ENCODE measurements at places on chromosomes 7 and 10.

DNA sequence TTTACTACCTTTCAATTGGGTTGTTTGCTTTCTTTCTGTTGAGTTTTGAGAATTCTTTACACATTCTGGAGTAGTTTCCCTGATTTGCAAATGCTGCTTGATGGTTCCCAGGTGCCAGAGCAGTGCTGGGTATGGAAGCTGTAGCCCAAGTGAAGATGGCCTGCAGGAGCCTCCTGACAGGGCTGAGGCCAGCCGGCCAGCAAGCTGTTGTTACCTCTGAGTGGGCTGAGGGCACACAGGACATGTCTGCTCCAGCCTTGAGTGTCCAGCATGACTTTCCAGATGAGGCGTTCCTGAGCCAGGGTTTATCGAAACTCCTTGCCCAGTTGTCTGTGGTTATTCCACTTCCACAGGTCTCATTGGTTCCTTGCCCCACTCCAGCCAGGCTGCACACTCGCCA is 164.6 kb upstream of the TNS3 start:
- DNase-seq, result no peak

DNA sequence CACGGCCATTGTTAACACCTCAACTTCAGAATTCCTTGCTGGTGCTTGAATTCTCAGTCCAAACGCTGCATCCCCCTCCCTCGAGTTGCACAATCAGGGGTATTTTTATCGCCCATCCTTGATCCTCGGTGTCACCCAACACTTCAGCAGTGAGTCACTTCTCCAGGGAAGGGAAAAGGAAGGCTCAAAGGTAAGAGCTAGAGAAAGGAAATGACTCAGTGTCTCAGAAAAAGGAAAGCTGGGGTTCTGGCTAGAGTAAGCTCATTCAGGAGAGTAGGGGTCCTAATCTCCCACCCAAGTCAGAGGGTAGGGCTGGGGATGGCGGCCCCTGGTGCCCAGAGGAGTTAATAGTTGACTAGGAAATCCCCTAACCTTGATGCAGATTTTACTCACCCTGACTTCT is 39.8 kb upstream of the TRIM8 start:
- no peak for DNase-seq

DNA sequence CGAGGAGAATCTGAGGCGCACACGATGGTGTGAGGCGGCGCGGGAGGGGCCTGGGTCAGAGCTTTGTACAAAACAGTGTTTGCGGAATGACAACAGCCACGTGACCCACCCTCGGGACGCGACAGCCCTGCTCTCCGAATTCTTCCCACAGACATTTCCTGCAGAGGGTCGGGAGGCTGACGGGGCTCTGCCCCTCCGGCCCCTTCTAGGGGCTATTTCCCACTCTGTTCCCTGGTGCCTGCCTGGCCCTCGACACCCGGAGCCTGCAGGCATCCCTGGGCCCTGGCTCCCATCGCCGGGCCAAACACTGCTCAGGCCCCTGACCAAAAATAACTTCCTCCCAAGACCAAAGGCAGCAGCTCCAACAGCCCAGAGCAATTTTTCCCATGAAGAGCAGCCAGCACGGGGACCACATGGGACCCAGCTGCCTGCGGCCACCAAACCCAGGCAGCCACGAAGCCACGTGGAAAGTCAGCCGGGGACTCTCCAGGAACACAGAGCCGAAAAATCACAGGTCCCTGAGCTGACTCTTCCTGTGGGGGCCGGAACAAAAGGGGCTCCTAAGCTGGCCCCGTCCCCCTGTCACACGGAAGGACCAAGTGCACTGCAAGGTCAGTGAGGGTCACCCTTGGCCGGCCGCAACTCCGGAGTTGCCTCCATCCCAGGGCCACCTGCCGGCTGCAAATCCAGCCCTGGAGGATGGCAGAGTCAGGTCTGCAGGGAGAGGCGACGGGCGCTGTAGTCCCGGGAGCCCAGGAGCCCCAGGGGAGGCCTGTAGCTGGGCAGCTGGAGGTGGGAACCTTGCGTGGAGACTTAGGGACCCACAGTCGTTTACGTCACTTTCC is 42.0 kb downstream of the PAPOLB start:
- DNase-seq, result no peak

DNA sequence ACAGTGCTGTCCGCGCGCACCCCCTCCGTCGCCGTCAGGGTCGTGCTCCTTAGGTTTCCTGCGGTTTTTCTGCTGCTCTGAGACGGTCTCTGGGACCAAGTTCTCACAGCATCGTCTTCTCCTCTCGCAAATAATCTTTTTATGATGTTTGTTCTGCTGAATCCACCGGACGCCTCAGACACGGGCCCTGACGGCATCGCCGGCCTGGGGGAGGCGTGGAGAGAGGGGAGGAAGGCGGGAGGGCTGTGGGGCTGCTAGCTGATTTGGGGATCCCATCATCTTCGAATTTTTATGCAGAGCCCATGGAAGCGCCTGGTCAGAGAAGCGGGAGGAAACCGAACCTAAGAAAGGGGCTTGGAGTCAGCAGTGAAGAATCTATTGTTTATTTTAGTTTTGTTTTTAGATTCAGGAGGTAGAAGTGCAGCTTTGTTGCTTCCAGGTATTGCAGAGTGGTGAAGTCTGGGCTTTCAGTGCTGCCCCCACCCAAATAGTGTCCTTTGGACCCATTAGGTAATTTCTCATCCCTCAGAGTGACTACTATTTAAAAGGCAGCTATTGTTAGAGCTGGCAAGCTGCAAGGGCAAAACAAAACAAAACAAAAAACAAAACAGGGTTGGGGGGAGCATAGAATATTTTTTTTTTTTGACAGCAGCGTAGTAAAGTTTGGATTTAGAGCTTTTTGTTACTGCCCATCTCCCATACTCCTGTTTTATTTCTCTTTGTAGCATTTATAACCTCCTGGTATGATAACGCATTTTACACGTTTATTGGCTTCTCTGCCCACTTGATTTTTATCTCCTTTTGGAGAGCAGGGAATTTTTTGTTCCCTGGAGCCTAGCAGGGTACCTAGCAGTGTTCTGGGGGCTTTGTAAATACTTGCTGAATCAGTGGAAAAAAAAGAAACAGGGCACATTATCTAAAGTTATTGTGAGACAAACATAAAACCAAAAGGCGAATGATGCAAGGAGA is 92.6 kb downstream of the SPAG6 start:
- no peak for DNase-seq

GRCh38 chr10:62464308-62464707 is 90.1 kb downstream of the ZNF365 start:
- no peak for DNase-seq

DNA sequence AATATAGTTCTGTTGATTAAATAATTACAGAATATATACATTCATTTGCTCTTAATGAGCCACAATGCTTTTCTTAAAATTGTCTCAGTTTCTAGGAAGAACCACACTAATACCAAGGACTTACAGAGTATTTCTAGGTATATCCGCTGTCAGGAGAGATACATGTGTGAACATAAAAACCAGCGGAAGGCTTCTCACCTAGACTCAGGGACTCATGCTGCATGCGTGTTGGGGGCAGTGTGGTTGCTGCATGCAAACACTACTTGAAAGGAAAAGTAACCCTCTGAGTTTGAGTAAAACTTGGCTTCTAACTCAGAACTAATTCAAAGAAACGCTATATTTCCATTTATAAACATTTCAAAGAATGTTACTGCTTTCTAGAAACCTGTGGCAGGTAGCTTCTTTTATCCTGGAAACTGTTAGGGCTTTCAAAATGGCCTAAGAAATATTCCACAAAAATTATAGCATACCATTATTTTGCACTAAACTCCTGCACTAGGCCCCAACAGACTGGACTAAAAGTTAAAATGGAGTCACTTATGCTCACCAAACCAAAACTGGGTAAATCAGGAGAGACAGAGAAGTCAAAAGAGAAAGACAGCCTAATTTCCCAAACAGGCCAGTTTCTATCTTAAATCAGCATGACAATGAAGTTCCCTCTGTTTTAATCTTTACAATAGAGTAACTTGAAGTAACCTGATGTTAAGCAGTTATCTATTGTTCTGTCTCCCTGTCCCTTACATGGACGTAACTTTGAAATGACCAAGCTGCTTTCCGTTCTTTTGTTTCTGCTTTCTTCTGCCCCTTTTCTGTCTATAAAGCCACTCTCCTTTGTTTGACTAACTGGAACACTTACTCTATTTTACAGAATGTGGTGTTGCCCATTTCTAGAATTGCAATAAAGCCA is 95.2 kb upstream of the FAM133B start:
- DNase-seq, result peak; percentile 22

GRCh38 chr10:79403441-79404230 is 41.8 kb downstream of the ZCCHC24 start:
- no peak for DNase-seq

- no peak for DNase-seq
Observed at GRCh38 chr10:104806801-104807200, 165.7 kb downstream of the SORCS3 start.

DNA sequence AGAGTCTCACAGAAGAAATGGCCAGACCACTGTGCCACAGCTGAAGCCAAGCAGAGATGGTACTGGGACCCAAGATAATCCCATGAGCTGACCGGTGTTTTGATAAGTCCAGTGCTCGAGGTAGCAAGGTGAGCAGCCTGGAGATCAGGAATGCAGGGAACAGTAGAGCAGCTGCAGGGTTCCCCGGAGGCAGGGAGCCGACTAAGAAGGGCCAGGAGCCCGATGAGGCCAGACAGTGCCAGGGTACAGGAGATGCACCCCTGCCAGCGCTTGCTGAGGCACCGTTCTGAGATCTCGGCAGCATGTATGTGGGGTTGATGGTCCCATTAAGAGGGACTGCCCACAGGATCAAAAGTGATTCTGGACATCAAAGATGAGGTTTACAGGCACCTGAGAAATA is 47.1 kb downstream of the VSTM4 start:
- DNase-seq, result no peak

DNA sequence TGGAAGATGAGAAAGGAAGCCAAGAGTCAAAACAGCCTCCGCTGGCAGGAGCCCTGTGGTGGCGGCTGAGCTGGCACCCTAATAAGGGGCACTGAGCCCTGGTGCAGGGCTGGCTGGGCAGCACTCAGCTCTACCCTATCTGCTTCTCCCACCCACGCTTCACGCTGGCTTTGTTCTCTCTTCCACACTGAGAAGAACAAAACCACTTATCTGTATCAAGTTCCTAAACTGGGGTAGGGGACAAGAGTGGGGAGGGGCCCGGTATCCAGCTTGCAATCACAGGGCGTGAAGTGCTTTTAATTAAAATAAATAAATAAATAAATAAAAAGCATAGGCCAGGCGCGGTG is 52.1 kb downstream of the FAM53B start:
- DNase-seq, result no peak

GRCh38 chr10:112374724-112375541 is 1.0 kb downstream of the ACSL5 start:
- peak; percentile 58 for DNase-seq

DNA sequence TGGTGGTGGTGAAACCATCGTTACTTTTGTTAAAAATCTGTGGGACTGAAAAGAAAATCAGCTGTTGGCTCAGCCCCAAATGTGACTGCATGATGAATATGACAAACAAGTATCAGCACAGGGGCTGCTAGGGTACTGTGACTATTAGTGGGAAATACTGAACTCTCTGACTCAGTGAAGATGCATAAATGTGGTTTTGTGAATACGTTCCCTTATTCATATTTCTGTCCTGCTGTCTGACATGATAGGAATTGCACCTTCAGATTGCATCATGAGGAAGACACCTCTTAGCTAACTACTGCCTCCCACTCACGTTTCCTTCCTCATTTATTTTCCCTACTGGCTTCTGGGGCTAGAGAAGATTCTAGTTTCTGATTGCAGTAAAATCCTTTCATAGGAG is 1.4 kb downstream of the CLEC5A start:
- DNase-seq, result no peak

DNA sequence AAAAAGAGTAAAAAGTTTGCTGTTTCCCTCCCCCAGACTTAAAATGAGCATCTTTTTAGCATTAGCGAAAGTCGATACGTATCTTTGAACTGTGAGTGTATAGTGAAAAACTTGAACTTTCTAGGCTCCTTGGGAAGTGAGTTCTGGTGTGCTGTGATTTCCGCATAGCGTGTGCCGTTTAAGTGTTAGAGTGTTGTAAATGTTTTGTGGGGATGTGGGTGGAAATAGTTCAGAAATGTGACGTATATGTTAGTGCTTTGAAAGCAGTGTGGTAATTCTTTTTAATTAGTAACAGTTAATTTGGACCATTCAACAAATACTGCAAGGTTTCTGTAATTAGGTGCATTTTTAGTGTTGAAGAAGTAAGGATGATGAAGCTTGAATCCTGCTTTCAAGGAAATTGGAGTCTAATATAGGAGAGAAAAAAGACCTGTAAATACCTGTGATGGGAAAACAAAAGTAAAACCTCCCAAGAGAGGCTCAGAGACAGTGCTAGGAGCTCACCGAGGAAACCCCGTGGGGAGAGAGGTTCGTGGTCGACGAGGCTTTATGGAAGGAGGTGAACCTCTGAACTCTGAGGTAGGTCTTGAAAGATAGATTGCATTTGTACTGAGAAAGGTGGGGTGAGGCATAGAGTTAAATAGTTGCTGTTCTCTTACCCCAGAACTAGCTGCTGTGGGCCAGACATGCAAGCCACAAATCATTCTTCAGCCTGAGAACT is 40.8 kb downstream of the RBM33 start:
- no peak for DNase-seq

DNA sequence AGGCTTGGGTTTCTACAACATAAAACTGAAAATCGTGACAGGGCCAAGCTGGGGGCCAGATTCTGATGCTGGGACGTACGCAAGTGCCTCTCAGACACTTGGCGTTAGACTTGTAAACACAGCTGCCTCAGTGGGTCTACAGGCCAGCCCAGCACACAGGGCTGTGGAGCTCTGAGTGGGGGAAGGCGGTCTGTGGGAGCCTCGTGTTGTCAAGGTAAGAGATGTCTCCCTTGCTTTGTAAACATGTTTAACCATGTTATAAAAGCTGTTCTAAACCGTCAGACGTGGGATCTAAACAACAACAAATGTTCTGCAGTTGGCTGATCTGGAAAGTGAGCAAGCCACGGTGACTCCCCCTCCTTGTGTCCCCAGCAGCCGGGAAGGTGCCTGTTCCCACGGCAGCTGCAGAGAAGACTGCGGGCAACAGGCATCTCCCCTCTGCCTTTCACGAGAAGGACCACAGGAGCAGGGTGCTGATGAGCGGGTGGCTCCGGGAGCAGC is 67.8 kb downstream of the ZRANB1 start:
- DNase-seq, result no peak

DNA sequence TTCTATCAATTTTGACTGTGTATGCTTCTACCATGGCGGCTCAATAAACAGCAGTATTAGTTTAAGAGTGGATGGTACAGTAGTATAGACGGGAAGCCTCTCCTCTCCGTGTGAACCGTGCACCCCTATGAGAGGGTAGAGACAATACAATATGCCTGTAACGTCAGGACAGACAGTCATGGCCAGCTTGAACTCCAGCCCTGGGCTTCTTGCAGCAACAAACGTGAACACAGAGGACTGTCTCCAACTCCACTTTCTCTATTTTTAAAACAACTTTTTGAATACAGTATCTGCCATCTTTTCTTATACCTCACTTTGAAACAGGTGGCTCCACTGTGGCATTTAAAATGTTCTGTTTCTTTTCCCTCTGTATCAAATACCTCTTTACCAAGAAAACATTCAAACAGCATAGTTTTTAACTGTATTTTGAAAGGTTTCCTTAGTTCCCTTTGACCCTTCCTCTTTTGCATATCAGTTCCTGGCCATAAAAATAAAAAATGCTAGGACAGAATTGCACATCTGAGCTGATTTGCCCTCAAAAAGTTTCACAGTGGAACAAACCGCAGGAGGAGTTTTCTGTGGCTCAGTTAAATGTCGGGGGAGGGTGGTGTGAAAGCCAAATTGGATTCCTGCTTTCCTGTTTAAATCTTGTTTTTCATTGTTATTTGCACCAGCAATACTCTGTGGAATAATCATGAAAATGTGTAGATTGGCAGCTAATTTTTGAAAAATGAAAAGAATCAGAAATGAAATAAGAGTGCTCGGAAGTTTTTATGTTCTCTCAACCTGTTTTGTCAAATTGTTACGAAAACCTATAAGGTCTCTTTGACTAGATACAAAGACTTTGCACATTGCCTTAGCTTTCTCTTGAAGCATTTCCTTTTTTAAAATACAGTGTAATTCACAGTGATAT is 8.0 kb downstream of the IKZF1 start:
- no peak for DNase-seq

All from CD4-positive, alpha-beta T cell (primary cell).